ENCODE measurements at places on chromosomes 1 and 21.
A peak's percentile ranks its signal among the peaks of the same experiment; 100 is the strongest.

DNA sequence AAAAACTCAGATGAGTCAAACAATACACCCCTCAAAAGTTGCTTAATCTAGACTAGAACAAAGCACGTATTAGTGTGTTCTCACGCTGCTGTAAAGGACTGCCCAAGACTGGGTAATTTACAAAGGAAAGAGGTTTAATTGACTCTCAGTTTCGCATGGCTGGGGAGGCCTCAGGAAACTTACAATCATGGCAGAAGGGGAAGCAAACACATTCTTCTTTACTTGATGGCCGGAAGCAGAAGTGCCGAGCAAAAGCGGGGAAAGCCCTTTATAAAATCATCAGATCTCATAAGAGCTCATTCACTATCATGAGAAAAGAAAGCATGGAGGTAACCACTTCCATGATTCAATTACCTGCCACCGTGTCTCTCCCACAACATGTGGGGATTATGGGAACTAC is 10.1 kb downstream of the JAM2 start:
- DNase-seq, result no peak

- peak; percentile 89 for DNase-seq
These were observed at the start of gene CASZ1 for GRCh38 chr1:10796029-10796944. TSS of gene CASZ1 (minus strand) at chr1:10796646. CDS start at chr1:10693889, 102,757 bp downstream.

DNA sequence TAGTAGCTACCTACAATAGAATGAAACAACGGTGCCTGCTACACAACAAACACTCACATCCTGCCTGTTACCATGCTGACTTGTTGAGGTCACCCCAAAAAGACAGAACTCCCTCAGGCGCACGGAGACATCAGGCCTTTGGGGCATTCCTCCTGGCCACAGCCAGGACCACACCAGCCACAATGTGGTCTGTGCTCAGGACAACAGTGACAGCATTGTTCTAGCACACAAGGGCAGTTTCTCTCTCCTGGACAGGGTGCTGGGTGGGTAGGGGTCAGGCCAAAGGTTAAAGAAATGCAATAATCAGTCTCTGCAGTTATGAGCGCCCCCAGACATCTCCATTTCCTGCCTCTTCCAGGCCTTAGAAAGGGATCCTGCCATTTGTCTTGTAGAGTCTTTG is 39.5 kb downstream of the CTNNBIP1 start:
- DNase-seq, result no peak

DNA sequence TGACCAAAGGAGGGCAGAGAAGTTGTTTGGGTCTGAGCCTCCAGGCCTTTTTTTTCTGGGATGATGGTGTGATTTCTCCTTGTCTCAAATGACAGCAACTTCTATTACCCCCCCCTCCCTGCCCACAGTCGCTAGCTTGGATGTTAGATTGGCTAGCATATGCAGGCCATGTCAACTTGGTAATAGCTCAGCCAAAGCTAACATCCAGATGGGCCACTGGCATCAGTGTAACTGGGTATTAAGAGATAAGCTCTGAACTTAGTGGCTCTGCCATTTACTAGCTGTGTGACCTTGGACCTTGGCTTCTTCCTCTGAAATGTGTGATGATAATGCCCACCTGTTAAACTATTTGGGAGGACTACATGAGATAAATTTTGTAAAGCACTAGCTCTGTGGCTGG is 86.9 kb upstream of the TSPAN2 start:
- DNase-seq, result no peak

GRCh38 chr1:212987702-212988322 is 27.9 kb downstream of the ANGEL2 start:
- DNase-seq, result peak; percentile 69

DNA sequence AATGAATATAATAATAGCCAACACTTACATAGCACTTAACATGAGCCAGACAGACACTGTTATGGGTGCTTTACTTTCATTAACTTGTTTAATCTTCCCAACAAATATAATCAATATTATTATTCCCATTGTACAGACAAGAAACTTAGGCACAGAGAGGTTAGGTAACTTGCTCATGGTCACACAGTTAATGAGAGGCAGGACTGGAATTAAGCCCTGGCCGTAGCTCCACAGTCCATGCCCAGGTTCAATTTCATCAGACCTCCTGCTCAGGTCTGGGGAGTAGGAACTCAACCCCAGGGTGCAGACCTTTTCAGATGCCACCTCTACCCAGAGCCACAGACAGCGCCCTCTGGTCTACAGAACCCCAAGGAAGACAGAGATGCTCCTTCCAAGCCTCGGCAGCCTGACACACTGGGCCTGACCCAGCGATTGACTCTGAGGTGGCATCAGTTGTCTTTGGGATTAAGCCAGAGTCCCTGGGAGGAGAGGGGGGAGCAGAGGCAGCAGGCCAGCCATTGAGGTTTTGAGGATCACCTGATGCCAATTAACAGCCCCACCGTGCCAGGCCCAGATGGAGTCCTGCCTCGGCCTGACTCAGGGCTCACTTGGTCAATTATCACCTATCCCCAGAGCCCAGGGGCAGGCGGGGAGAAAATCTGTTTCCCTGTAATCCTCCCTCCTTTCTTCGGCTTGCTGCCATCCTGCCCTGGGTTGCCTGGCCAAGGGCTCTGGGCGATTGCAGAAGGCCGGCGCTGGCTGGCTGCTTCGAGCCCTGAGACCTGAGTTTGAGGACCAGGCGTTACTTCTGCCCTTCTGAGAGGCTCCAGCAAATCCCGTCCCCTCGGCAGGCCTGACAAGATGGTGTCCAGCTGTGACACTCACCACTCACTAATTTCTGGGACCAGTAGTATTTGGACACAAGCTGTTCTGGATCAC is 116.7 kb downstream of the LACTBL1 start:
- no peak for DNase-seq

GRCh38 chr1:51422367-51423072 is 92.2 kb upstream of the TTC39A start:
- no peak for DNase-seq

DNA sequence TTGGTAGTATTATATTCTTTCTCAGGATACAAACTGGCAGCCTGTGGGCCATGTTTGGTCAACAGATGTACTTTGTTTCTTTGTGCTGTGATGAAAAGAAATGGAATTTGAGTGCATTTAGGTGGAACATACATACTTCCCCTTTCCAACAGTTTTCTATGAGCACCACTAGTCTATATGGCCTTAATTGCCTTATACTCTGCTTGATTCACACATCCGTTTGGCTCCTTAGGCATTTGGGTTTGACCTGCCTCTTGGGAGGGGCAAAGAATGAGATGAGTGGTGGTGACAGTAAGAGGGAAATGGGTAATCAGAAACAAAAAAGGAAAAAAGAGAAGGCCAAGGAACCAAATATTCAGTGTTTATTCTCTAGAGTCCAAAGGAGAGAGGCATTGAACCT is 17.0 kb downstream of the CFAP126 start:
- no peak for DNase-seq

DNA sequence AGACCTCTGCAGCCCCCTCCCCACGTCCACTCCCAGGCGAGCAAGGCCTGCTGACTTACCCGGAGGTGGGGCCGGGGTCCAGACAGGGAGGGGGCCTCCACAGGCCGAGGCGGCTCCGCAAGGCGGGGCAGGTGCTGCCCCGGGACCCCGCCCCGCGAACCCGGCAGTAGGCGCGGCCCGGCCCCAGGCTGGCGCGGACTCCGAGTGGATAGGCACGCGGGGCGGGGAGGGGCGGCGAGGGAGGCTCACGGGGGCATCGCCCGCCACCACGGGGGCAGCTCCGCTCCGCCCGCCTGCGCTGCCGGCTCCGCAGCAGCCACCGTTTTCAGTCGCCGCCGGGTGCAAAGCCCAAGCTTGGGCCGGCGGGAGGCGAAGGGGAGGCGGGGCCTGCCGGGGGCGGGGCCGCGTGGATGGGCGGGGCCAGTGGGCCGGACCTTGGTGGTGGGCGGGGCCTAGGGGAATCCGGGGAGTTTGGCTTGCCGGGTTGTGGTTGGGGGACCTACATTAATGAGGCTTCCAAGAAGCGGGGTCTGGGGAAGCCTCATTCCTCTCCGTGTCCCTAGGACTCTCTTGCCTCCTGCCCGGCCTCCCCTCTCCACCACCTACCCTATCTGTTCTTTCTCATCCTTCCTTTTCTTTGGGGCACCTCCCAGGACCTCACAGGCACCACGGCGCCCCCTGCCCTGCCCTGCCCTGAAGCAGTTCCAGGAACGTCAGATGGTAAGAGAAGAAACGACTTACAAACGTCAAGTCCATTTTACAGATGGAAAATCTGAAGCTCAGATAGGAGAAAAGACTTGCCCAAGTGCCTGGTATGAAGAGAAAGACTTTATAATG is at the start of gene RIMS3:
Gene RIMS3 (minus strand): TSS at position 348 of the 837 bp plus-strand sequence. CDS start 23,757 bp downstream, outside the sequence.
- peak; percentile 63 for DNase-seq

DNA sequence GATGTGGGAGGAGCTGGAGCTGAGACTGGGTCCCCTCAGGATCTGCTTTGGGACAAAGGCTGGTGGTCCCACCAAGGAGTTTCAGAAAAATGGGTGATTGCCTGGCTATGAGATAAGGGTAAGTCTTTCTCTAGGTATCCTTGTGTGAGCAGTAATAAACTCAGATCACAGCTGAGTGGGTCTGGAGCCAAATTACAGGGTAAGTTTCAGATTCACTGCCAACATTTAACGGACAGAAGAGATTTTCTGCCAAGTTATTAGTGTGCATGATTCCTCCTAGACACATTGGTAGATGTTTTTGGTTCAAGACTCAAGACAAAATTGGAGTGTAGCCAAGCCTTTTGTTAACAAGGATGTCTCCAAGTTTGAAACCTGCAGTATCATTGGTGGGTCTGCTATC is 7.5 kb downstream of the CD1B start:
- DNase-seq, result no peak

- no peak for DNase-seq
These were observed 182.6 kb upstream of the LYPLAL1 start for GRCh38 chr1:218991089-218991488.

DNA sequence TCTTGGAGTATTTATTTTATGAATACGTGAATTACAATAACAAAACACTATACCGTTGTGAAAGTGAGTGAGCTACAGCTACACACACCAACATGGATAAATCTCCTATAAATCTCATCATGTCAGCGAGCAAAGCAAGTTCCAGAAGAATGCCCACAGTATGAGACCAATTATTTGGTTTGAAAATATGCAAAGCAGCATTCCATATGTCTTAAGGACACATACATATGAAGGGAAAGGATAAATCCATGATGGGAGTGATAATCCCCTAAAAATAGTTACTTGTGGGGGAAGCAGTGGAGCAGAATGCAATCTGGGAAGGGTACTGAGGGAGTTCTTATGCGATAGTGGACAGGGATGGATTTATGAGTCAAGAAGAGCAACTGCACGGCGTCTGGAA is 261.3 kb downstream of the DISC1 start:
- DNase-seq, result no peak

DNA sequence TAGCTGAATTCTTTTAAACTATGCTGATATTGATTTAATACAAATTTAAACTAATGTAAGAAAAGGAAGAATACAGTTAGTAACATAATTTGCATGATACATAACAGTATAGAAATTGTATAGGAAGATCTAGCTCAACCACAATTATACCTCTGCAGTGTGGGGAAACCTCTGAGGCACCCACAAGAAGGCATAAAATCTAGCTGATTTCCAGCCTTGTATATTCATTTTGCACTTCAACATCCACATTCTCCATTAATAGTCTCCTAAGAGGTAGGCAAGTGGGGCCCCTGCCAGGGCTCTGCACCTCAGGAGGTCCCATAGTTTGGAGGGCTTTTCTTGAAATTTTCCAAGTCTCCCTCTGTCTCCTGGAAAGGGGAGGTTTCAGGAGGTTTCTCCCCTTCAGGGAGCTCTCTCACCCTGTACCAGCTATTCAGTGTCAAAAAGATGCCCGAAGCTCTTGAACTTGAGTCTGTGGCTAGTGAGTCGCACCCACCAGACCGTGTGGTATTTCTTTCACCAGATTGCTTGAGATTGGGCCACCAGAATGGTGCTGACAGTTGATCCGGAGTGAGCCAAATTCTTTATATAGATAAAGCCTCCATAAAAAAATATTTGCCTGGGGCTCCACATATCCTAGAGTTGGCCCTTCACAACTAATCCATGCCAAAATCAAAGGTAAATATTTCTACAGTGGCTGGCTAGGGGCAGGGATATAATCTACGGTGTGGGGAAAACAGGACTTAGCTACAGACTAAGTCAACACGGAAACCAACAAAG is 108.2 kb downstream of the TIAM1 start:
- DNase-seq, result peak; percentile 84

GRCh38 chr1:197773856-197774255 is 1.4 kb downstream of the DENND1B start:
- no peak for DNase-seq

All from PC-3 (cell line).